RPMI8226 (cell line): ENCODE measurements at places on chromosomes 6 and 20.

DNA sequence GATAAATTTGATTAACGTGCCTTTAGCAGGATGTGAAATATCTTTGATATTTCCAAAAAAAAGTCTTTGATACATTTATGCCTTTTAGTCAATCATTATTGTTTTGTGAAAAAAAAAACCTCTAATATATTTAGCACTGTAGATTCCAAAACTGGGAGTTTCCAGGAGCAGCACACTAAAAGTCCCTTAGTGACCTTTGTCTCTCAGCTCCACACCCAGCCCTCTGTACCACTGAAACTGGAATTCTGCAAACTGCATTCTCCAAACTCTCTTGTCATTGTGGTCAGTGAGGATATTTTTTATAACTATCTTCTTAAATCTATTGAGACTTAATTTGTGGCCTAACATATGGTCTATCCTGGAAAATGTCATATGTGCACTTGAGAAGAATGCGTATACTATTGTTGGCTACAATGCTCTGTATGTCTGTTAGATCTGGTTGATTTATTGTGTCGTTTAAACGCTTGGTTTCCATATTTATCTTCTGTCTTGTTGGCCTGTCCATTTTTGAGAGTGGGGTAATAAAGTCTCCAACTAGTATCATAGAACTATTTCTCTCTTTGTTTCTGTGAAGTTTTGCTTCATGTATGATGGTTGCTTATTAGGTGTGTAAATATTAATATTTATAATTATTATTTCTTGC lies 73.2 kb upstream of the CNKSR3 start:
- no peak for DNase-seq

GRCh38 chr20:45406260-45407066 lies 1.6 kb upstream of the DBNDD2 start:
- DNase-seq: peak; percentile 5

- DNase-seq: no peak
These were observed 22.0 kb upstream of the SRC start for GRCh38 chr20:37323985-37324384.

DNA sequence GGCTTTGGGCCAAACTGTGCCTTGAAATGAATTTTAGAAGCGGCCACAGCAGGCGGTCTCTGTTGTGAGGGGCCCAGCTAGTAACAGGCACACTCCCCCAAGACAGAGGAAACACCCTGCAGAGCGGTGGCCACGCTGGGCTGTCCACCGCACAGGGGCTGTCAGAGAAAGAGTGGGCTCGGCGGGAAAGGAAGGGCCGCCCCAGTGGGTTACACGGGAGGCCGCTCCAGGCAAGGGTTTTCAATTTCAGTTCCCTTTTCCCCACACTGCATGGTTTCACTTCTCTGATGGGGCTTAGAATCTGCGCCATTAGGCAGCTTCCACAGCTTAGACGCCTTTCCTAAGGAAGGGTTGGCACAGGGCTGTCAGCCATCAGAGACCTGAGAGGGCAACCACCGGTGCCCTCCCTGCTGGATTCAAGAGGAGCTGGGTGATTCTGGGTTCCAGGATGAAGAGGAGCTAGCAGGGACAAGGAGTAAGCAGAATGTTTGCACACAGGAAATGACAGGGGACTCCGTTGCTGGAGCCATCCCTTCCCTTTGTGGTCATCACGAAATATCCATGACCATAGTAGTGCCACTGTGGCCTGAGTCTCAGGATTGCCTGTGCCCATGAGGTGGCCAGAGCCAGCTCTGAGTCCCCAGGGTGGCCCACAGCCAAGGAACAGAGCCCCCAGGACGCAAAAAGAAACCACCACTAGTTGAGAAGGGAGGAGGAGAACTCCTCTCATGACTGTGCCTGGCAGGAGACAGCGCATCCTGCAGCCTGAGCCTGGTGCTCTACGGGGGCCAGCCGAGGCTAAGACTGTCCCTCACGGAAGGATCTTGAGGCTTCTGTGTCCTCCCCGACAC lies 282.7 kb downstream of the NRN1 start:
- peak; percentile 93 for DNase-seq

- DNase-seq: no peak
These were observed 228.1 kb upstream of the CITED2 start for GRCh38 chr6:139602577-139602976.

- no peak for DNase-seq
These were observed 113.1 kb downstream of the SOBP start for GRCh38 chr6:107603006-107603370.

GRCh38 chr6:165566088-165566828 lies 96.8 kb downstream of the PDE10A start:
- DNase-seq: no peak
